ENCODE measurements at places on chromosomes 13 and 19.

- DNase-seq, result no peak
These were observed 307.6 kb upstream of the NBEA start for GRCh38 chr13:34634448-34634847.

DNA sequence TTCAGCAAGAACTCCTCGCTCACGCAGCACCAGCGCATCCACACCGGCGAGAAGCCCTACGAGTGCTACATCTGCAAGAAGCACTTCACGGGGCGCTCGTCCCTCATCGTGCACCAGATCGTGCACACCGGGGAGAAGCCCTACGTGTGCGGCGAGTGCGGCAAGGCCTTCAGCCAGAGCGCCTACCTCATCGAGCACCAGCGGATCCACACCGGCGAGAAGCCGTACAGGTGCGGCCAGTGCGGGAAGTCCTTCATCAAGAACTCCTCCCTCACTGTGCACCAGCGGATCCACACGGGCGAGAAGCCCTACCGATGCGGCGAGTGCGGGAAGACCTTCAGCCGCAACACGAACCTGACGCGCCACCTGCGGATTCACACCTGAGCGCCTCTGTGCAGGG lies 20.6 kb upstream of the SMIM17 start:
- DNase-seq, result no peak

DNA sequence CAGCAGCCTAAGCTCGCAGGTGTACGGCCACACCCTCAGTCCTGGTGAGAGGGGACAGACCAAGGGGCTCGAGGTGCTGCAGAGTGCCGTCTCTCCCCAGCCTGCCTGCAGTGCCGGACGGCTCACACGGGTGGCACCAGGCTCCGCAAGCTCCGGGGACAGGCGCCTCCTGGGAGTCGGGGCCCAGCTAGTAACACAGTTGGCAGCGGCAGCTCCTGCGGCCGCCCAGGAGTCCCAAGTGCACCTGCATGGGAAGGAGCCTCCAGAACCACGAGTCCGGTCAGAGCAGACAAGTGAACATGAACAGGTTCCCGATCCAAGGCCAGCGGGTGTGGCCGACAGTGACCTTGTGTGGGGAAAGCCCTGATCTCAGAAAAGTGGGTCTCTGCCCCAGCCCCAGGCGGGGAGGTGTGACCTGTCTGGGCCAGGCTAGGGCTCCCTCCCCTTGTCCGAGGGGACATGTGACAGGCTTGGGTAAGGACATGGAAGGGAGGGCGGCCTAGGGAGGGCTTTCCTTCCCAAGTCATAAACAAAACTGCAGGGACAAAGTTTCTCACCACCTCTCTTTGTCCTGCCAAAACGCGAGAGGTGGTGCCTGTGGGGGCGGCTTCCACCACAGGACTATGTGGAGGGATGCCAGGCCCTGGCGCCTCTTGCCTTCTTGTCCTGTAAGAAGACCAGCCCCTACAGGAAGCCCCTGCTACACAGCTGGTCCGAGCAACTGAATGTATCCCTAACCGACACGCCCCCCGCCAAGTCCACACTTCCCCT lies 46.5 kb downstream of the MLLT1 start:
- no peak for DNase-seq

- DNase-seq, result no peak
These were observed 26.5 kb upstream of the FOXO1 start for GRCh38 chr13:40692946-40693345.

DNA sequence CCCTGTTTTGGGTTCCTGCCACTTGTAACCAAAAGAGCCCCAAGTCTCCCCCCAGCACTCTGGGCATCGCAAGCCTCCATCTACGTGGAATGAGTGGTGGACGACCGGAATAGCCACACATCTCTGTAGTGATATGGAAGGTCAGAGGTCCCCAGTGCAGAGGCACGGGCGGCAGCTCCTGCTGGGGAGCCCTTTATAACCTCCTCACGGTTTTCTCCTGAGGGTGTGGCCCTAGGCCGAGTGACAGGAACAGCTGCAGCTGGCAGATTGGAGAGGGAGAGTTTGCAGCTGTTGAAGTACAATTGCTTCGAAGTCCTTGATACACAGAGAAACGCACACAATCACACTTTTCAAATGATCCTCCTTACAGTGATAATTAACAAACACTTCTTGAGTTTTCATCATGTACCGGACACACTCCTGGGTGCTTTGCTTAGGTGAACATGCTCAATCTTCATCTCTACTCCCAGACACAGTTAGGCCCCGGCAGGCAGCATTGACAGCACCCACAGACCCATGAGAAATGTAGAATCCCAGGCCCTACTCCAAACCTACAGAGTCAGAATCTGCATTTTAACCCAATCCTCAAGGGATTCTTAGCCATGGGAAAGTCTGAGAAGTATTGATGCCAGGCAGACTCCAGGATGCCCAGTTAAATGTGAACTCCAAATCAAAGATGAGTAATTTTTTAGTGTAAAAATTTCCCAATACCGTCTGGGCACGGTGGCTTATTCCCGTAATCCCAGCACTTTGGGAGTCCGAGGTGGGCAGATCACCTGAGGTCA lies 4.9 kb upstream of the ZNF787 start:
- DNase-seq, result no peak

GRCh38 chr19:13165162-13165997 lies 15.2 kb downstream of the IER2 start:
- no peak for DNase-seq

- no peak for DNase-seq
These were observed 84.5 kb downstream of the LRRC63 start for GRCh38 chr13:46296115-46296822.
